Activated T-cell treated with anti-CD3 and anti-CD28 coated beads, Interleukin-2, amount 50 U/mL, for 24 hours (primary cell): ENCODE measurements at places on chromosomes 4 and X.

GRCh38 chr4:32258986-32259385 lies 1538.8 kb downstream of the PCDH7 start:
- H3K27me3 ChIP-seq = no peaks in the 10 kb centered on the region
- H3K4me1 ChIP-seq = no peaks in the 10 kb centered on the region
- DNase-seq = no peak

DNA sequence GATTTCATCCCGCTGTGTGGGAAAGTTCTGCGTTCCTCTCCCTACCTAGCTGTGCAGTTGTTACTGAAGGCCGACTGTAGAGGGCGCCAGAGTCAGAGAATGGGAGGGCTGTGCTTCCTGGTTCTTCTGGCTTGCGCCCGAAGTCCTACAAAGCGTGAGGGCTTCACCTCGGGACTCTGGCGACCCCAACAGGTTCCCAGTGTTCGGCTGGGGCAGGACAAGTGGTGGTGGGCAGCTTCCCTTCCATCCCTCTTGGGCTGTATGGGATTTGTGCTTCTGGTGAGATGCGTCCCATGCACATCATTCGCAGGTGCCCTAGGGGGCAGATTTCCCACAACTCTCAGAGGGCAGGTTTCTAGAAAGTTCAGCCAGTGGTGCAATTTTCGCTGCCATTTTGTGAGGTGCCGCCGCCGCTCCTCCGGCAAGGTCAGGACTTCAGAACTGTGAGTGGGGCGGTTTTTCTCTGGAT lies 27.3 kb downstream of the CT45A1 start:
- no peak overlapping the region for H3K4me3 ChIP-seq
- no peaks in the 10 kb centered on the region for H3K4me1 ChIP-seq
- DNase-seq = peak; percentile 59
- H3K27ac ChIP-seq = no peak overlapping the region
- H3K36me3 ChIP-seq = no peaks in the 10 kb centered on the region

DNA sequence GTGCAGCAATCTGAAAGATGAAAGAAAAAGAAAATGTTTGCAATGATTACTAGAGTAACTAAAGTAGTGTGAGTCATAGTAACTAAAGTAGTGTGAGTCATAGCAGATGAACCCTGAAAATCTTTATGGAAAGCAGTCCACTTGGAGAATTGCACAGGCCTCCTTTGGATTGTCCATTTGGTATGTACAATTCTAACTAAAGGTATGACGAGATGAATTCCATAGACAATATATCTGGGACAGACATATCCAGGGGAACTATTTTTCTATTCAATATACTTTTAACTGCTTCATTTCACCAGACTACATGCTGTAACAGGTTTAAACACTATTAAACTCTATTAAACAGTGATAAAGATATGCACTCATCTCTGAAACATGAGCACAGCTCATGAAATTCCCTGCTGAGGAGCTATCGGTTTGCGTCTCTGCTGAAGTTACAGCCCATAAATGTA lies 798.7 kb downstream of the PCDH7 start:
- no peak overlapping the region for H3K27ac ChIP-seq
- H3K27me3 ChIP-seq = no peaks in the 10 kb centered on the region
- DNase-seq = no peak
- H3K4me3 ChIP-seq = no peak overlapping the region

DNA sequence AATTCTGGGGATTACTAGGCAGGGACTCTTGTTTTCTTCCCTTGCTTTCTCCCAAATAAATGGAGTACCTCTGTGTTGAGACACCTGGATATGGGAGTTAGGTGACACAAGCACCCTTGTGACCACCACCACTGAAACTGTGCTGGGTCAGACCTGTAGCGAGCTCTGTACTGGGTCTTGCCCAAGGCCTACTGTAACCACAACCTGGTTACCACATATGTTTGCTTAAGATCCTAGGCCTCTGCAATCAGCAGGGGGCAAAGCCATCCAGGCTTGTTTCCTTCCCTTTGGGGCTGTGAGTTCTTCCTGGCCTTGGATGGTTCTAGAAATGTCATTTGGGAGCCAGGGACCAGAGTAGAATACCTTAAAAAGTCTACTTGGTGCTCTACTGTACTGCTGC lies 49.4 kb downstream of the LPAR4 start:
- no peaks in the 10 kb centered on the region for H3K36me3 ChIP-seq
- peaks cover 12% of the 10 kb centered on the region for H3K4me1 ChIP-seq
- no peak overlapping the region for H3K4me3 ChIP-seq
- no peak for DNase-seq
- H3K27ac ChIP-seq = no peak overlapping the region
- H3K27me3 ChIP-seq = peaks cover 11% of the 10 kb centered on the region

GRCh38 chr4:138488533-138488932 lies 246.4 kb upstream of the SLC7A11 start:
- H3K4me3 ChIP-seq = no peak overlapping the region
- no peak overlapping the region for H3K27ac ChIP-seq
- H3K27me3 ChIP-seq = no peaks in the 10 kb centered on the region
- no peaks in the 10 kb centered on the region for H3K36me3 ChIP-seq

- no peaks in the 10 kb centered on the region for H3K36me3 ChIP-seq
- H3K4me1 ChIP-seq = no peaks in the 10 kb centered on the region
- H3K4me3 ChIP-seq = no peak overlapping the region
- no peak for DNase-seq
- no peaks in the 10 kb centered on the region for H3K27me3 ChIP-seq
These were observed 368.8 kb downstream of the GASK1B start for GRCh38 chr4:157803845-157804521.

GRCh38 chr4:5824635-5825034 lies 68.3 kb downstream of the CRMP1 start:
- no peak overlapping the region for H3K27ac ChIP-seq
- H3K27me3 ChIP-seq = peaks cover 6% of the 10 kb centered on the region
- H3K4me1 ChIP-seq = peaks cover 4% of the 10 kb centered on the region
- H3K4me3 ChIP-seq = no peak overlapping the region
- DNase-seq = no peak

DNA sequence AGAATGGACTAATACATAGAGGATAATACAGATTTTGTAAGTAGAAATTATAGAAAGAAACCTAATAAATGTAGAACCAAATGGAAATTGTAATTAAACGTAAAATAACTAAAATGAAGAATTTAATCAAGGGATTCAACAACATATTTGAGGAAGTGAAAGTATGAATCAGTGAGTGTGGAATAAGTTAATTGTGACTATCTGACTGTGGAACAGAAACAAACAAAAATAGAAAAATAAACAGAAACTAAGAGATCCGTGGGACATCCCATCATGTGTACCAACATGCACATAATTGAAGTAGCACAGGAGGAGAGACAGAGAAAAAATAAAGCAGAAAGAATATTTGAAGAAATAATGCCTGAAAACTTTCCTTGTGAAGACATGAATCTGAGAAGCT lies 208.6 kb upstream of the TACR3 start:
- H3K4me3 ChIP-seq = no peak overlapping the region
- no peaks in the 10 kb centered on the region for H3K27me3 ChIP-seq
- no peak for DNase-seq
- no peak overlapping the region for H3K27ac ChIP-seq

GRCh38 chr4:142572071-142572470 lies 274.0 kb downstream of the INPP4B start:
- H3K27me3 ChIP-seq = no peaks in the 10 kb centered on the region
- peak overlapping the region; percentile 57 for H3K4me3 ChIP-seq
- H3K27ac ChIP-seq = peak overlapping the region; percentile 88
- peaks cover 69% of the 10 kb centered on the region for H3K4me1 ChIP-seq
- H3K36me3 ChIP-seq = peaks cover 72% of the 10 kb centered on the region

DNA sequence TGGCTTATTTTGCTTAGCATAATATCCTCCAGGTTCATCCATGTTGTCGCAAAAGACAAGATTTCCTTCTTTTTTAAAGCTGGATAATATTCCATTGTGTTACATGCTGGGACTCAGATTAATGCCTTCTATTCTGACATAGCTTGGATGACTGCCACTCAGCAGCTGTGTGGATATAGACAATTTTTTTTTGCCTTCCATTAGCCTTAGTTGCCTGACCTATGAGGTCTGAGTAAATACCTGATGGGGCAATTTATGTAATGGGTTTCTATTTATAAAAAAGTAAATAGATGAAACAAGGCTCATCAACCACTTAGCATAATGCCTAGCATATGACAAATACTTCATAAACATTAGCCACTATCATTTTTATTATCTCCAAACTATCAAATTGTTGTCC lies 515.4 kb downstream of the ZNF674 start:
- DNase-seq = no peak
- no peaks in the 10 kb centered on the region for H3K36me3 ChIP-seq
- H3K4me3 ChIP-seq = no peak overlapping the region
- H3K27me3 ChIP-seq = peaks cover 42% of the 10 kb centered on the region

DNA sequence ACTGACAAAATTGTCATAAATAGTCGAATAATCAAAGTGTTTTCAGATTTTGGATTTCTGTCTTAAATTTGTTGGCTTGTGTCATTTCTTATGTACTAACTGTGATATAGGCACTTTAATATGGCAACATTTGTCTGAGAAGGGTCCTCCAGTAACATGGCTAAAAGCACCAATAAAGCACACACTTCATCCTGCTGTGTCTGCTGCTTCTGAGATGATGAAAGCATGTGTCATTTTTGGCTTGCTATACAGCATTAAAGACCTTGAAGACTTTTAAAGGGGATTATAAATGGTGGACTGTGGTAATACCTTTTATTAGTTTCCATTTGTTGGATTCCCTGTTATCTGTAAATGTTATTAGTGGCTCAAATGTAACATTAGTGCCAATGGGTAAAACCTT lies 551.8 kb upstream of the GRID2 start:
- H3K36me3 ChIP-seq = no peaks in the 10 kb centered on the region
- H3K4me1 ChIP-seq = no peaks in the 10 kb centered on the region
- no peak for DNase-seq
- H3K27ac ChIP-seq = no peak overlapping the region
- no peaks in the 10 kb centered on the region for H3K27me3 ChIP-seq
- H3K4me3 ChIP-seq = no peak overlapping the region

GRCh38 chrX:11185861-11186260 lies 74.7 kb downstream of the HCCS start:
- H3K4me1 ChIP-seq = no peaks in the 10 kb centered on the region
- H3K27ac ChIP-seq = no peak overlapping the region
- DNase-seq = no peak
- no peaks in the 10 kb centered on the region for H3K36me3 ChIP-seq
- peaks cover 49% of the 10 kb centered on the region for H3K27me3 ChIP-seq

DNA sequence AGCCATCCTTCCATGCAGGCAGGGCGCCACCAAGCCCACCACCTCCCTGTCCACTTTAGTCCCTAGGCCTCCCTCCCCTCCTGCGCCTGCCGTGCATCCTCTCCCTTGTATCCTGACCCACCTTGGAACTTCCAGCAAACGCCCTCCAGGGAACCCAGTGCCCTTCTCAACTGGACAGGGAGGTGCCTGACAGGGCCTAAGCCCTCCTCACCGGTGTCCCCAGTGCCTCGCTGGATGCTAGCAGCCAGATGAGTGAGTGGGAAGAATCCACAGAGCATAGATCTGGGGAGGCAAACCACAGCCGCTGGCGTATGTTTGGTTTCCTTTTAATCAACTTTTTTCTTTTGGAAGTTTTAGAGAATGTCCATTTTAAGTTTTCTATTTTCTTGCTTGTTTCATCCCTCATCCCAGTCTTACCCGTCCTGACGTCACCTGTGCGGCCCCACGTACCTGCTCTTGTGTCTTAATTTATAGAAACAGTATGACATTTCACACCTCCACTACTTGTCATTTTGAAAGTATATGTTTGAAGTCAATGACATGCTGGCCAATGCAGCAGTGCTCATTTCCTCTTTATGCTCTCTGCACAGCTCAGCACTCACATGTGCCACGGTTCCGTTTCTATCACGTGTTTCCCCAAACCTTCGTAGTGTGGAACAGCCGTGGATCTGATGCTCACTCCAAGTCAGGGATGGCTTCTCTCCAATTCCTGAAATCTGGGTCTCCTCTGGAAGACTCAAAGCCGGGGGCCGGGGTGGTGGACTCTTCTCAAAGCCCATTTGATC lies 3.4 kb upstream of the HMX1 start:
- no peaks in the 10 kb centered on the region for H3K36me3 ChIP-seq
- H3K4me3 ChIP-seq = no peak overlapping the region
- no peak for DNase-seq
- no peak overlapping the region for H3K27ac ChIP-seq
- peaks cover 84% of the 10 kb centered on the region for H3K27me3 ChIP-seq

- peaks cover 10% of the 10 kb centered on the region for H3K4me1 ChIP-seq
- peaks cover 28% of the 10 kb centered on the region for H3K27me3 ChIP-seq
- no peak for DNase-seq
- H3K4me3 ChIP-seq = no peak overlapping the region
- no peak overlapping the region for H3K27ac ChIP-seq
These were observed 501.8 kb downstream of the BCOR start for GRCh38 chrX:39595977-39596376.

GRCh38 chr4:39754309-39754708 lies 56.4 kb downstream of the UBE2K start:
- no peaks in the 10 kb centered on the region for H3K27me3 ChIP-seq
- H3K4me3 ChIP-seq = no peak overlapping the region
- DNase-seq = no peak

GRCh38 chr4:174933083-174933482 lies 14.9 kb downstream of the ADAM29 start:
- no peaks in the 10 kb centered on the region for H3K36me3 ChIP-seq
- no peaks in the 10 kb centered on the region for H3K4me1 ChIP-seq
- H3K27me3 ChIP-seq = no peaks in the 10 kb centered on the region
- no peak overlapping the region for H3K27ac ChIP-seq

GRCh38 chr4:95522682-95523530 lies 25.9 kb downstream of the UNC5C start:
- no peak overlapping the region for H3K4me3 ChIP-seq
- no peak overlapping the region for H3K27ac ChIP-seq
- no peaks in the 10 kb centered on the region for H3K4me1 ChIP-seq
- DNase-seq = no peak
- no peaks in the 10 kb centered on the region for H3K27me3 ChIP-seq

GRCh38 chr4:91325495-91325894 lies 978.3 kb upstream of the GRID2 start:
- H3K4me3 ChIP-seq = no peak overlapping the region
- no peak overlapping the region for H3K27ac ChIP-seq
- no peak for DNase-seq
- no peaks in the 10 kb centered on the region for H3K36me3 ChIP-seq
- no peaks in the 10 kb centered on the region for H3K27me3 ChIP-seq

- H3K4me3 ChIP-seq = no peak overlapping the region
- no peaks in the 10 kb centered on the region for H3K27me3 ChIP-seq
- H3K4me1 ChIP-seq = peaks cover 85% of the 10 kb centered on the region
- H3K27ac ChIP-seq = no peak overlapping the region
- DNase-seq = no peak
These were observed 51.2 kb downstream of the IRF2 start for GRCh38 chr4:184423003-184423686.

GRCh38 chrX:150642423-150642822 lies 50.8 kb upstream of the MTMR1 start:
- H3K27me3 ChIP-seq = peaks cover 2% of the 10 kb centered on the region
- no peak overlapping the region for H3K4me3 ChIP-seq
- H3K27ac ChIP-seq = no peak overlapping the region
- H3K4me1 ChIP-seq = no peaks in the 10 kb centered on the region
- H3K36me3 ChIP-seq = peaks cover 45% of the 10 kb centered on the region

GRCh38 chr4:152680988-152681603 lies 1.3 kb upstream of the TMEM154 start:
- H3K36me3 ChIP-seq = peaks cover 5% of the 10 kb centered on the region
- no peak for DNase-seq
- no peaks in the 10 kb centered on the region for H3K27me3 ChIP-seq
- H3K4me1 ChIP-seq = peaks cover 59% of the 10 kb centered on the region
- H3K27ac ChIP-seq = peak overlapping the region; percentile 55
- H3K4me3 ChIP-seq = peak overlapping the region; percentile 19
